ENCODE measurements at places on chromosomes 2 and 18.
A peak's percentile ranks its signal among the peaks of the same experiment; 100 is the strongest.

GRCh38 chr2:43199492-43200488, 26.6 kb downstream of the ZFP36L2 start:
- DNase-seq: peak; percentile 8

- no peak for DNase-seq
Observed at GRCh38 chr18:60506682-60507081, 134.1 kb upstream of the MC4R start.

DNA sequence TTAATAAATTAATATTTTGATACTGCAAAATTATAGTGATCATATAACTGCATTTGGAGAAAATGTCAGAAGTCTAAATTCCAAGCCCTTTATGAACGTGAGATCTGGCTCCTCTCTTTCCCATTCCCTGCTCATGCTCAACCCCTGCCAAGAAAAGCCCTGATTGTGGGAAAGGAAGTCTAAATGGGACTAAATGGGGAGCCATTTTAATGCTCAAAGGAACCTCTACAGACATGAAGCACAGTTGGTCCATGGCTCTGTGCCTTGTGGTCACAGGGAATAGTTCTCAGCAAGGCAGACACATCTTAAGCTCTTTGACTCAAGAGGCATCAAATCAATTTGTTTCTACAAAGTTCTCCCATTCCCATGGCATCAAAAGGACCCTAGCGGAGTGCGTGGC, 29.3 kb upstream of the INSIG2 start:
- DNase-seq: peak; percentile 63

DNA sequence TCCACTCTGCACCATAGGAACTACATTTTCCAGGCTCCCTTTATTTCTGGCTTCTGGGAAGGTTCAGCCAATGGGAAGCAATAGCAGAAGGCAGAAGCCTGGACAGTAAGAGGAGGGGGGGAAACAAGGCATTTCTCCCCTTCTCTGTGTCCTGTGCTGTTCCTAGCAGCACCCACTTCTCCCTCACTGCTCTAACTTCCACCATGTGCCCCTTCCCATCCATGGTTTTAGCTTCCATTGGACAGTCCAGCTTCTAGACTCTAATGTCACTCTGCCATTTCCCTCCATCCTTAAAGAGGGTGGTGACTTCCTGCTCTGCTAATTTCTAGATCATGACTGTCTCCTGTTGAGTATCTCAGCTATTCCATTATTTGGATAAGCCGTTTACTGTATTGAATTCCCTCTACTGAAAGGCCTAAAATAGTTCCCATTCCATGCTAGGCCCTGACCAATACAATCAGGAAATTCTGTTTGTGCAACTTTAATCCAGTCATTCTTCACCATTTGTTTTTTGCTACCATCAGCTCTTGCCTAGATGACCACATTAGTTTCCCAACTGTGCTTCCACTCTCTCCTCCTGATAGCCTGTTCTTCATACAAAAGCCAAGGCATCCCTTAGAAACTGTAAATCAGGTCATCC, 20.8 kb upstream of the LYPD1 start:
- DNase-seq: peak; percentile 49

GRCh38 chr18:63992751-63993150, 22.9 kb downstream of the SERPINB8 start:
- DNase-seq: no peak

- DNase-seq: no peak
Observed at GRCh38 chr18:58733866-58734265, 62.6 kb downstream of the MALT1 start.

GRCh38 chr2:112273349-112273748, 2.0 kb upstream of the ZC3H6 start:
- no peak for DNase-seq

DNA sequence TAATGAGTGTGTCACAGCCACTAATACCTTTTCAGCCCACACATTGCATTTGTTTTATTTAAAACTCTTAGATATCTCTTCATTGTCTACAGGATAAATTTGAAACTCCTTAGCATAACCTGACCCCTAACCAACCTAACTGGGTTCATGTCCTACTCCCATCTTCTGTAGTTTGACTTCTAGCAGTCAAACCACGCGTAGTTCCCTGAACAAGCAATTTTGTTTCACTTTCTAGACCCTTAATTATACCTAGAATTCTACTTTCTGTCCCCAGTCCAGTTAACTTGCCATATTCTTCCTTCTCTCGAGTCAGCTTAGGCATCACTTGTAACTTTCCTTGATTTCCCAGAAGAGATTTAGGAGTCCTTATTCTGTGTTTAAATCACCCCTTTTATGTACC, 55.1 kb downstream of the RBBP8 start:
- no peak for DNase-seq

- DNase-seq: no peak
Observed at GRCh38 chr18:4233468-4233867, 221.6 kb downstream of the DLGAP1 start.

- no peak for DNase-seq
Observed at GRCh38 chr2:113124984-113125855, 2.2 kb upstream of the IL1RN start.

DNA sequence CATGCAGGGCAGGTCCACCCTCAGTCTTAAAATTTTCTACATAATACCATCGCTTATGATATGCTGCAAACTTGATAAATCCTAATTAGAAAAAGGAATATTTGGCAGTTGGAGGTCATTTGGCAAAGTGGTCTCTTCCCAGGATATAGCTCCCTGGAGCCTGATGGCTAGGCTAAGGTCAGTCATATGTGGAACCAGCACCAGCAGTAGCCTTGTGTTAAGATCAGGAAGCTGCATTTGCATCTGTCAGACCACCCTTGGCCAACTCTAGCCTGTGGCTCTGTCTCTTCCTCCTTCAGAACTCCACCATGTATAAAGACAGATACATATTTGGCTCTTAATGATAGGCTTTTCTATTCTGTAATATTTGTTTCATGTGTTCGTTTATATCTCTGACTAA, 5.4 kb upstream of the HK2 start:
- no peak for DNase-seq

DNA sequence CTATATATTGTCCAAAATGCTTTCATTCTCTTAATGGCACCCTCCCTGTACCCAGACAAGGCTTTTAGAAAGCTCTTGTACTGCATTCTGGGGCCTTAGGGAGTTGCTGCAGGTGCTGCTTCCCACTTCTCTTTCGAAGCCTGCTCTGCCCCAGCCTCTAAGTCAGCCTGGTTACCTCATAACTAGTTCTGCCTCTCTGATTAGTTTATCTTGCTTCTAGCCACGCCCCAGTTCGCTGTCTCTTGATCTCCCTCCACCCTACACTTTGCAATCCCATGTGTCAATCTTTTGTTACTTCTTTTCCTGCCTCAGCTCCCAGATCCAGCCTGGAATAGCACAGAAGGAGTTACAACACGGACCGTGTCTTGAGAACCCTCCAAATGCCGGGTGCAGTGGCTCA, 13.8 kb upstream of the NCOA1 start:
- no peak for DNase-seq

- no peak for DNase-seq
Observed at GRCh38 chr18:45602926-45603325, 12.3 kb upstream of the SLC14A2 start.

- no peak for DNase-seq
Observed at GRCh38 chr2:219918944-219919343, 291.5 kb downstream of the SLC4A3 start.
